ENCODE measurements at places on chromosomes 11 and 22.

DNA sequence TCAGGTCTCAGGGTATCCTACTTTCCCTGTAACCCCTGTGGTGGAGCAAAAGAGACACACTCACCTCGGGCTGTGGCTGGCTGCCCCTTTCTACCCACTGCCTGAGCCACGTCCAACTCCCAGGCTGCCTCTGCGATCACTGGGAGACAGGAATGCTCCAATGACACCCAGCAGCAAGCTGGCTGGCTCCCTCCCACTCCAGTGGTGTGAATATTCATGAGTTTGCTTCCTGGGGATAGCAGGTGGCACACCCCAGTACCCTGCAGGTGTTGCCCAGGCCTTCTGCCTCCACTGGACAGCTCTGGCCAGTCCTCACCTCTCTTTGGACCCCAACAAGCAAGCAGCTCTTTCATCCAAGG is 9.7 kb downstream of the GAL3ST1 start:
- no peak for DNase-seq

DNA sequence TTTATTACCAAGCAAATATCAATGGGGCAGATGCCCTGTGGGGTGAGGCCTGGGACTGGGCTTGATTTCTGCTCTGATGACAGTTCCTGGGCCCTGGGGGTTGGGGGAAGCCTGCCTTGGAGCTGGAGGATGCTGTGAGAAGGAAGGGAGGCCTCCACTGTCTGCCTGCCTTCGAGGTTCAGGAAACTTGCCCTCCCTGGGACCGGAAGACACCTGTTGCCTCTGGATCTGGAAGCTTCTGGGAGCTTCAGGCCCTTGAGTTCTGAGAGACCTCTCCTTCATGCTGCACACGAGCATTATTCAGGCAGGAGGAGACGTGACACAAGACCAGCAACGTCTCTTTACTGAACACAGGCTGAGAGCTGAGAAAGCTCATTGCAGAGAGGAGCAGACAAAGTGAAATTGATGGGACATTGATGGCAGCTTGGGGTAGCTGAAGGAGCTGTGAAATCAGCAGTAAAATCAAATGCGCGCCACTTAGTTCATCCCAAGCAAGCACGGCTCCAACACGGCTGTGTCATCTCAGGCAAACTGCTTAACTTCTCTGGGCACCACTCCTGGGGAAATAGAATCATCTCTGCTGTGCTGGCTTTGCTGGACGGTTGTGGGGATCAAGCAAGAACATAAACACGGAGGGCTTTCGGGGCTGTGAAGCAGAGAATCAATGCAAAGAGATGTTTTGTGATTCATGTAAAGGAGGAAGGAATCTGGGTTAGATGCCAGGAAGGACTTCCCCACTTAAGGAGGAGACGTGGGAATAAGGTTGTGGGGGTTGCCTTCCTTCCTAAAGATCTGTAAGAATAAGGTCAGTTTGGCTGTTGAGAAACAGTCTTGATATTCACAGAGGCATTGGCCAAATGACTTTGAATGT is 64.5 kb downstream of the TP53I11 start:
- no peak for DNase-seq

DNA sequence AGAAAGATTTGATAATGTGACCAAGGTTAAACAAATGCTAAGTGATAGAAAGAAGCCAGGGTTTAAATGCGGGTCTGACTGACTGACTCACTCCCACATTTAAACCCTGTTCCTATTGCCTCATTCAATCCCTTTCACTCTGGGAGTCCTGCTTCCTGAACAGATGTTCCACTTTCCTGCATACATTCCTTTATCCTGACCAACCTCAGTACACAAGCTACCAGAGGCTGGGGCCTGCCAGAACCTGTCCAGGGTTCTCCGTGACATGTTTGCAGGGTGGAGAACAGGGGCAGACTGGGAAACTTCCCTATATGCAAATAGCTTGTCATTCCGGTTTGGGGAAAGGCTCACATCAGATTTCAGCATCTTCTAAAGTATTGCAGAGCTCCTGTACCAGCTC is 3.0 kb upstream of the ANKK1 start:
- DNase-seq: no peak

- DNase-seq: no peak
These were observed 186.8 kb downstream of the SOX6 start for GRCh38 chr11:16169541-16169940.

- peak; percentile 55 for DNase-seq
These were observed 725 bp downstream of the KDM2A start for GRCh38 chr11:67119585-67120391.

GRCh38 chr11:36400766-36401455 is 104.8 kb downstream of the PRR5L start:
- DNase-seq: no peak

GRCh38 chr11:13183094-13183825 is 94.3 kb upstream of the BMAL1 start:
- DNase-seq: no peak

DNA sequence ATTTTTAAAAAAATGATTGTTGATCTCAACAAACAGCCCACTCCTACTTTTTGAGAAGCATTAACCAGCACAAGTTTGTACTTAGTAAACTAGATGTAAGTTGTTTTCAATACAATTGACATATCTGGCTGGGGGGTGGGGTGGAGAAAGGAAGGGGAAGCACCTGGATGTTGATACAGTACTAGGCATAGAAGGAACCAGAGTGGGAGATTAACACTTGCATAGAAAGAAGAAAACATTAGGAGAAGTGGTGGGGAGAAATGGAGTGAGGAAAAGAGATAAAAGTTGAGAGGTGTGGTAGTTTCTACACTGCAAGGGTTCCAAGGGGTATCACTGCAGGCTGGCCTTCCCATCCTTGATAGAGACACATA is 10.6 kb upstream of the GAB2 start:
- no peak for DNase-seq

- no peak for DNase-seq
These were observed 2.9 kb downstream of the SLC16A8 start for GRCh38 chr22:38080850-38081635.

GRCh38 chr11:134049303-134049702 is 19.6 kb upstream of the JAM3 start:
- no peak for DNase-seq

- DNase-seq: no peak
These were observed 184.2 kb downstream of the SBF2 start for GRCh38 chr11:10109806-10110205.

DNA sequence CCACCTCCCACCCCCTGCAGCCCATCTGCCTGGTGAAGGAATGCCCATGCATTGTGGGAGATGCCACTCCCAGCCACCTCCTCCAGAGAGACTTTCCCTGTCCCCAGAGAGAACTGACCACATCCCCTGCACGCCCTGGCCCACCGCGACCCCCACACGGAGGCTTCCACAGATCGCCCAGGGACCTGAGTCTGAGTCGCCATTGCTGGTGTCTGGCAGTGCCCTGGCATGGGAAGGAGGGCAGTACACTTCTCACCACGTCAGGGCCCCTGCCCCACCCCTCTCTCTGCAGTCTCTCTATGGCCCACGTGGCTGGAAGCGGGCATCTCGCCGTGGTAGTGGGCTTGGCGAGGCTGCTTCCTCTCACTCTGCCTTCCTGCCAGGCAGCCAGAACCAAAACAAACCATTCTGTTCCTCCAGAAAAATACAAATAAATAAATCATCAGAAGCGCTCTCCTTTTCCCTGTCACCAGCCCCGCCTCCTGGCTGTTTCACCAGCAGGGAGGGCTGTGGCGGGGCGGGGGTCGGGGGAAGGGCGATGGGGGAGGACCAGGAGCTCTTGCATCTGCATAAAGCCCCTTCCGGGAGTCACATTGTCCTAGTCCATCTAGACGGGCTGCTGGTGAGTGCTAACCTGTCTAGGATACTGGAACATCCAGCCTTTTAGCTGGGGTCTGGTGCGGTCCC is 20.9 kb downstream of the SHISAL1 start:
- DNase-seq: no peak

DNA sequence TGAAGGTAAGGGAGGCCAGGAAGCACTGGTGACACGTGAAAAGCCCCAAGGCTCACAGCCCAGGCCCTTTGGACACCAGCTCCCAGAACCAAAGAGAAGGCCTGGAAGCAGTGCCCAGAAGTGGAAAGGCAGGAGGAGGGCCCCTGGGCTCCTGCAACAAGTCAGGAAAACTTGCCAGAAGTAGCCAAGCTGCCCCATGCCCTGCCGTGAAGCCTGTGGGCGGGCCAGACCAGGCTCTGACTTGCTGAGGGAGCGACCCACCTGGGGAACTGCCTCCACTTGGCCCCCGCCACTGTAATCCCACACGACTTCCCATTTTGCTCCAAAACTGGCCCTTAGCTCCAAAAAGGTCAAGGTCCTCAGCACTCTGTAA is 51.3 kb upstream of the ARFGAP3 start:
- no peak for DNase-seq

- DNase-seq: no peak
These were observed 75.7 kb downstream of the CCDC83 start for GRCh38 chr11:85930879-85931366.

- no peak for DNase-seq
These were observed 2.3 kb downstream of the NUDT8 start for GRCh38 chr11:67627441-67627811.

- DNase-seq: peak; percentile 66
These were observed 637 bp downstream of the DRD2 start for GRCh38 chr11:113474362-113475159.

- no peak for DNase-seq
These were observed 45.3 kb upstream of the ADA2 start for GRCh38 chr22:17264321-17265052.

DNA sequence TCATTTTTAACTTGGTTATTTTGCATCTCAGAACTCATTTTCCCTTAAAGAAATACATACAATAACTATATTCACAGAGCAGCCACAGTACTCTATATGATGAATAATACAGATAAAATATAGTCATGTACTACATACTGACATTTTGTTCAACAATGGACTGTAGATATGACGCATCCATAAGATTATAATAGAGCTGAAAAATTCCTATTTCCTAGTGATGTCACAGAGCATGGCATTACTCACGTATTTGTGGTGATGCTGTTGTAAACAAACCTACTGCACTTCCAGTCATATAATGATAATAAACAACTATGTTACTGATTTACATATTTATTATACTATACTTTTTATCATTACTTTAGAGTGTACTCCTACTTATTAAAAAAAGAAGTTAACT is 38.7 kb downstream of the NARS2 start:
- DNase-seq: no peak

DNA sequence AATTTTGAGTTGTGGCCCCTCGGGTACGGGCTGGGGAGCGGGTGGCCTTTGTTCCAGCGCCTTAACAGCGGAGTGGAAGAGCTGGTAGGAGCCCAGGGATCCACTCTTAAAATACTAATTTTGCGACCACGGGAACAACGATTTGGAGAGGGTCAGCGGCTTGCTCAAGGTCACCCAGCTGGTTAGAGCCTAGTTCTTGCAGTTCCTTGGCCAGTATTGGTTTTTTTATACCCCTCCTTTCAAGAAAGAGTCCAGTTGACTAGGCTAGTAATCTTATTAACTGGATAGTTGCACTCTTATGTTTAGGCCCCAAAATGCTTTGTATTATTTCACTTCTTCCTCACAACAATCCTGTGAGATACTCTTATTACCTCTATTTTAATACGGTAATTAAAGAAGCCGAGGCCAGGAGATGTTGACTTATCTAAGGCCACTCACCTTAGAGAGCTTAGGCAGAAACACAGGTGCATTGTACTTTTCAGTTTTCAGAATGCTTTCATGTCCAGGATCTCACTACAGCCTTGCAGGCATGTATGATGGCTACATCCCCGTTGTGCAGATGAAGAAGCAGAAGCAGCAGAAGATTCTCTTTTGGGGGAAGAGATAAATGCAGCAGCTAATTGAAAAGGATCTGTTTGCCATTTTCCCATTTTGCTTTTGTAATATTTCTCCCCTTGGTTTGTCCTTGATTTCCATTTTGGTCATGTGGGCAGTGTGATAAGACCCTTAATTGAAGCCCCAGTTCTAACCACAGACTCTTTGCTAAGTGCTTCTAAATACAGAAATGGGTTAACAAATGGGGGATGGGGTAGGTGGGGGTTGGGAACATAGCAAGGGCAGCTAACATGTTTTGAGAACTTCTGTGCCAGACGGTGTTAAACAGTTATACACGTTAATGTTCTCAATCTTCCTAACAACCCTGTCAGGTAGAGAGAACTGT is 1.4 kb downstream of the SREBF2 start:
- DNase-seq: no peak

- no peak for DNase-seq
These were observed 70.6 kb downstream of the CTSC start for GRCh38 chr11:88266919-88267318.

GRCh38 chr22:37039466-37039865 is 12.1 kb upstream of the KCTD17 start:
- no peak for DNase-seq

- DNase-seq: no peak
These were observed 9.6 kb upstream of the OR10G7 start for GRCh38 chr11:124050748-124051147.

DNA sequence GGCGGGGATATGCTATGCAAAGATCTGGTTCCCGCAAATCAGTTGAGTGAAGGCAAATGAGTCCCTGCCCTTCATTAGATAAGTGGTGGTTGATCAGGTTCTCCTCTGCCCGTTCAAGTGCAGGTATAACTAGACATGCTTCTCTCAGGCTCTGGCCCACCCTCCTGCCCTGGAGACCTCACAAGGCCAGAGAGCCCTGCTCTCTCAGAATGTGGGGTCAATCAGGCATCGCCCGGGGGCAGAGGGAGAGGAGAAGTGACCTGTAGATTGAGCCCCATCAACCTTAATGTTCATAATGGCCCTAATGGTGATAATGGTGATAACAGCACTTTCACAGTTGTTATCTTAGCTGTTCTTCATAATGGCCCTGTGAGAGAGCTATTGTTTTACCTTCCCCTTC is 224.3 kb downstream of the DSCAML1 start:
- no peak for DNase-seq

- DNase-seq: no peak
These were observed 25.1 kb downstream of the IZUMO1R start for GRCh38 chr11:94329501-94329900.

GRCh38 chr11:114256967-114257286 is 39.3 kb upstream of the NNMT start:
- no peak for DNase-seq

- no peak for DNase-seq
These were observed 746.1 kb upstream of the LRRC4C start for GRCh38 chr11:42205518-42205917.

DNA sequence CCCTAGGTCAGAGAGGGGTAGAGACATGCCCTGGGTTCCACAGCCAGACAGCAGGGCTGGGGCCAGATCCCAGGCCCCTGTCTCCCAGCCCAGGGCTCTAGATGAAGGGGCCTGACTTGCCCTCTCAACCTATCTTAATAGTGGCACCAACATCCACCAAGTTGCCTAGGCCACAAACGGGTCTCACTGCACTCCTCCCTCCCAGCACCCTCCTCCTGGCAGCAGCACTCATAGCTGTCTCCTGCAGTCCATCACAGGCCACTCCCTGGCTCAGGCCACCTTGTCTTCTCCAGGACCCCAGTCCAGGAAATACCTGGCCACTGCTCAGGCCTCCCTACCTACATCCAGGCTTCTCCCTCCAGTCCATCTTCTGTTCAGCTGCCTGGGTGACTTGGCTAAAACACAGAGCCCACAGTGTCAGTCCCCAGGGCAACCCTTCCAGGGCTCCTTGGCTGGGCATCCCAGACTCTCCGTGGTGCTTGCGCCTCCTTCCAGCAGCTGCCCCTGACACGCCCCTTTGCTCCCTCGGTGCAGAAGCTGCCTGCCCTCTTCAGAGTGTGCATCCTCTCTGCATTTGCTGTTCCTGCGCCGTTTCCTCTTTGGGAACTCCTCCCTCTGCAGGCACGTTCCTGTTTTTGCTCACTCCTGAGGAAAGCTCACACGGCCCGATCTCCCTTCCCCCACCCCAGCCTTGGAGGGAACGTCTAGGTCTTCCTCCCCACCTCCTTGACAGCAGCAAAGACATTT is 40.5 kb downstream of the LRRC32 start:
- DNase-seq: no peak

Data from activated naive CD4-positive, alpha-beta T cell treated with anti-CD3 and anti-CD28 coated beads, Interleukin-2, amount 50 U/mL, for 72 hours (primary cell).